Neural crest cell (in vitro differentiated cells): ENCODE measurements at places on chromosomes 16 and 17.

GRCh38 chr17:76378548-76379274 is 5.7 kb upstream of the SPHK1 start:
- no peak for DNase-seq

- DNase-seq = no peak
These were observed 45.9 kb downstream of the SRCIN1 start for GRCh38 chr17:38559880-38560230.

GRCh38 chr16:12758031-12758669 is 45.5 kb downstream of the CPPED1 start:
- DNase-seq = no peak

GRCh38 chr16:85601730-85602401 is 11.3 kb upstream of the GSE1 start:
- no peak for DNase-seq

GRCh38 chr16:19228575-19228974 is 57.0 kb upstream of the CLEC19A start:
- DNase-seq = no peak

- no peak for DNase-seq
These were observed 18.0 kb downstream of the XPO6 start for GRCh38 chr16:28193530-28194423.

GRCh38 chr17:81712468-81713003 is 452 bp downstream of the SLC25A10 start:
- DNase-seq = peak; percentile 44

GRCh38 chr16:5460701-5461100 is 363.1 kb upstream of the EEF2KMT start:
- no peak for DNase-seq

DNA sequence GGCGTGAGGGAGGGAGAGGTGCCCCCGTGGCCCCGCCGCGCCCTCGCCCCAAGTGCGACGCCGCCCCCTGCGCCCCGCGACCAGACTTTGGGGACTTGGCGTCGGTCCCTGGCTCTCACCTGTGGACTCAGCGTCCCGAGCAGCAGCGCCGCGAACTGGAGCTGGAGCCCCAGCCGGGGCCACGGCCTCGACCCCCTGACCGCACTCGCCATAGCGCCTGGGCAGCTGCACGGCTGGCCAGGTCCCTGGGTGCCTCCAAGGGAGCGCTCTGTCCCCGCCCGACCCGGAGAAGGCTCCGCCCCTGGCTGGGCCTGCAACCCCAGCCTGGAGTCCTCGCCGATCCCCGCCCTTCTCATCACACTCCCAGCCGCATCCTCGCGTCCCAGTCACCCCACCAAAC is at the start of gene ERN2:
ERN2 (minus strand) TSS at position 247 of the 400 bp plus-strand sequence; CDS start at position 212, 35 bp downstream.
- DNase-seq = no peak

DNA sequence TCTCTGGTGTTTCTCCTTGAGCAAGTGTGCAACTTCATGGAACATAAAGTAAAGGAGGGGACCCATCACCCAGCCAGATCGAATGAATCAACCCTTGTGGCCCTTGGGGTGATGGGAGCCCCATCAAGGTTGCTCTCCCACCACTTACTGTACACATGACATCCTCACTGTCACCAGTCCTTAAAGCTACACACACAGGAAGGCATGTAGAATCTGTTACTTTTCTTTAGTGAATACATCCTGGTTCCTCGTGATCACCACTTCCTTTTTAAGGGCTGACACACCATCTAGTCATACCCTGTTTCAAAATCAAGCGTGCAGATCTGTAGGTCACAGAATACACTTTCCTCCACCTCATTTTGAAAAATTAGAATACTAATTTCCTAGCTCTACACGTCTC is 22.6 kb upstream of the MPHOSPH6 start:
- DNase-seq = no peak

GRCh38 chr17:5200360-5200759 is 8.7 kb upstream of the ZNF594 start:
- DNase-seq = no peak

DNA sequence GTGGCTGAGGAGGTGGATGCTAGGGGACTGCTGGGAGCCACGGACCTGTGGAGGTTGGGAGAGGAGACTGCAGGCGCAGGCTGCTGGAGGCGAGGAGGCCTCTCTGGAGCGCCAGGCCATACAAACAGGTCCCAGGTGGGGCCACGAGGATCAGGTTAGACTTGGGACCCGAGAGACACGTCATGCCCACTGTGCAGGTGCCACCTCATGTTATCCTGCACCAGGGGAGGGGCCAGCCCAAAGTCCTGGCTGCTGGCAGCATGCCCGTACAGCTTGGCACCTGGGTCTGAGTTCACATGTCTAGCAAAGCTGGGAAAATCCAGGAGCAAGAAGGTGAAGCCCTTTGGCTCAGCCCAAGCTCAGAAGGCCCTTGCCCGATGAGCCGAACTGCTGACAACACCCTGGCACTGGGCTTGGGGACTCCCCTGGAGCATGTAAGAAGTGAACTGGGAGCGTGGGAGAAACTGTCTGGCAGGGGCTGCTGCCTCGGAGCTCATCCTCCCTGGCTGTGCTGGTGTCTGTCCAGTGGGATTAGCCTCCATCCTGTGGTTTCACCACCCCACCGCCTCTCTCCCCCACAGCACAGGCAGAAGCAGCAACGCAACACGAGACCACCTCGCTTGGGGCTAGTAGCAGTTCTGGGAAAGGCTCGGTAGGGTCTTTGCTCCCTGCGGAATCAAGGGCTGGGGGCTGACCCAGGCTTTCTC is 5.3 kb downstream of the ARHGDIA start:
- no peak for DNase-seq

DNA sequence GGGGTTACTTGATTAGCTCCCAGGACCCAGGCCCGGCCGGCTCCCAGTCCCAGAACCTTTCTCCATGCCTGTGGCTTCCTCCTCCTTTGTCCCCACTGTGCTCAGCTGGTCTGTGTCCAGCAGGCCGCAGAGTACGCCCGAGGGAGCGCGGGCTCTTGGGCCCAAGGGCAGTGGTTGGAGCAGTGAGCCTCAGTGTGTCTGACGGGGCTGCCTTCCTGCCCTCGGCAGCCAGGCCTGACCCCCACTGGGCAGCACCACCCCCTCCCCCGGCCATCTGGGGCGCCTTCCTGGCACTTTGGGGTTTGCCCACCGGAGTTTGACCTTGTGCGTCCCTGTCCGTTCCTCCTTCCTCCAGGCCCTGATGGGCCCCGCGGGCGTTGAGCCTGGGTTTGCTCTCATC is 62.4 kb upstream of the PVALEF start:
- no peak for DNase-seq

- no peak for DNase-seq
These were observed 737 bp downstream of the RPUSD1 start for GRCh38 chr16:787321-787966.

DNA sequence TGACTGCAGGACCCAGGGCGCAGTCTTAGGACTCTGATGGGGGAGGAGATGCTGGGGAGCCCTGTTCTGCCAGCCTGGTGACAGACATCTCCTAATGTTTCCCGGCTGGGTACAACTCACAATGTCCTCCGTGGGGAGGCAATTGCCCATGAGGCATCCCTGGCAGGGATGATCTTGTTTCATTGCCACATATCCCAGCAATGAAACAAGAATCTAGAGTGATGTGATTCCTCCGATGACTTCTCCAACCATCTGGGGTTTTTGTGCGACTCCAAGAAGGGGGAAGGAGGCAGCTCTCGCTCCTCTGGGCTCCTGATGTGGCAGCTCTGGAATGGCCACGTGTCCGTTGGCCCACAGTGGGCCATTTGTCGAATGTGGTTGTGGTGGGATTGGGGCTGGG is 255.8 kb downstream of the SEC14L1 start:
- DNase-seq = no peak

- DNase-seq = no peak
These were observed 16.5 kb upstream of the EEF2K start for GRCh38 chr16:22189473-22190080.

GRCh38 chr16:67212766-67213165 is 13.8 kb downstream of the ELMO3 start:
- DNase-seq = no peak

DNA sequence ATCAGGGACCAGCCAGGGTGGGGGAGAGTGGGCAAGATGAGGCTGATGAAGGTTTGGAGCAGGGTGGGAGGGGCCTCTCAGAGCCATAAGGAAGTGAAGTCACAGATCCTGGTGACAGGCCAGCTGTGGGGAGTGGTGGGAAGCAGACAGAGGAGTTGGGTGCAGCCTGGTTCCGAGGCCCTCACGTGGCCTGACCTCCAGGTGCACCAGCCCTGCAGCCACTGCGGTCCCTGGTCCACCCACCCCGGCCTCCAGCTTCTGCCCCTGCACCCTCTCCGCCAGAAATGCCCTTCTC is 3.9 kb upstream of the ZFPM1 start:
- no peak for DNase-seq

DNA sequence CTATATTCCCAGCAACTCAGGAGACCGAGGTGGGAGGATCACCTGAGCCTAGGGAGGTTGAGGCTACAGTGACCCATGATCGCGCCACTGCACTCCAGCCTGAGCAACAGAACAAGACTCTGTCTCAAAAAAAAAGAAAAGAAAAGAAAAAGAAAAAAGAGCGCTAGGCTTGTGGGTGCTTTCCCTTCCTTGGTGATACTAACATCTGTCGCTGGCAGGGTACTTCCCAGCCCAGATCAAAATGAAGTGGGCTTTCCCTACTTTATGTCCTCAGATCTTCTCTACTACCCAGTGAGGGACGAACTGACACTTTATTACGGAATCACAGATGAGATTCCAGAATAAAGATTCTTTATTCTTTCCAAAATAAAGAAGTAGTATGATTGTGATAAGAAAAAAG is 103.8 kb upstream of the NOL11 start:
- DNase-seq = no peak

DNA sequence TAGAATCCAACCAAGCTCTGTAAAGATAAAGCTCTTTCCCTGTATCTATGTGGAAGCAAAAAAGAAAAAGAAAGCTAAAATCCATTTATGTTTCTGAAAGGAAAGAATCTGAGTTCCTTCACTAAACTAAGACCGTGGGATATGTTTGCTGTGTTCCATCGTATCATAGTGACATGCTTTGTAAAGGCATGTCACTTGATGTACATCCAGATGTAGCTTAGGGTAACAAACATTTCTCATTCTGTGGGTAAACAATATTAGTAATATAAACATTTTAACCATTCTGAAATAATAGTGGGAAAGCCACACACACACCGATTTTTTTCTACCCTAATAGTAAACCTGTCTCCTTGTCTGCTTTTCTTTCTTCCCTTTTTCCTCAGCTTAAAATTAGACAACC is 78.1 kb downstream of the TUBD1 start:
- no peak for DNase-seq

- no peak for DNase-seq
These were observed 10.8 kb upstream of the HASPIN start for GRCh38 chr17:3712811-3713463.

- DNase-seq = no peak
These were observed 20.7 kb downstream of the DRC3 start for GRCh38 chr17:17993366-17993765.

- DNase-seq = no peak
These were observed 25.9 kb downstream of the RNF43 start for GRCh38 chr17:58391302-58391984.

DNA sequence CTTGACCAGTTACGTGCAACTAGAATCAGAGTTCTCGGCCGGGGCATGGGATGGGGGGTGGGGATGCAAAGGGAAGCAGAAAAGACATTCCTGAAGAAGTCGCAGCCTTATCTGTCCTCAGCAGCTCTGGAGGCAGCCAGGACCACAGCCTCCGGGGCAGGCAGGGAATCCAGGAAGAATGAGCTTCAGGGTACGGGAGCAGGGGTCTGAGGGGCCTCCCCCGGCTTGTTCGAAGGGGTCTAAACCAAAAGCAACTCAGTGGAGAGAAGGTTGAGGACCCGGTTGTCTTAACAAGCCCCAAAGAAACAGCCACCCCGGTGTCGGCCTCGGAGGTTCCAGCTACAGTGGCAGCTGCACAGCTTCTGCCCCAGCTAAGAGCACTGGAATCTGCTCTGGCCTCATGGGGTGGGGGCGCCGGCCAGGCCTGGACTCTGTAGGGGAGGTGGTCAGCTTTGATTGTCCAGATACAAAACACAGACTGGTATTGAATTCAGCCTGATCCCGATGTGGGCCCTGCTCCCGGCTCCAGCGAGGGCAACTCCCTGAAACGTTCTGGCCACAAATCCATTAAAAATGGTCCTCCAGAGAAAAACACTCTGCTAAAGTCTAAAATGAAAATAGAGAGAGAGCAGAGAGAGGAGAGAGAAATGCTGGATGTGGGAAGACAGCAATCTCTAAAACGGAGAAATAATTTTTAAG is 7.7 kb downstream of the HOXB4 start:
- no peak for DNase-seq

DNA sequence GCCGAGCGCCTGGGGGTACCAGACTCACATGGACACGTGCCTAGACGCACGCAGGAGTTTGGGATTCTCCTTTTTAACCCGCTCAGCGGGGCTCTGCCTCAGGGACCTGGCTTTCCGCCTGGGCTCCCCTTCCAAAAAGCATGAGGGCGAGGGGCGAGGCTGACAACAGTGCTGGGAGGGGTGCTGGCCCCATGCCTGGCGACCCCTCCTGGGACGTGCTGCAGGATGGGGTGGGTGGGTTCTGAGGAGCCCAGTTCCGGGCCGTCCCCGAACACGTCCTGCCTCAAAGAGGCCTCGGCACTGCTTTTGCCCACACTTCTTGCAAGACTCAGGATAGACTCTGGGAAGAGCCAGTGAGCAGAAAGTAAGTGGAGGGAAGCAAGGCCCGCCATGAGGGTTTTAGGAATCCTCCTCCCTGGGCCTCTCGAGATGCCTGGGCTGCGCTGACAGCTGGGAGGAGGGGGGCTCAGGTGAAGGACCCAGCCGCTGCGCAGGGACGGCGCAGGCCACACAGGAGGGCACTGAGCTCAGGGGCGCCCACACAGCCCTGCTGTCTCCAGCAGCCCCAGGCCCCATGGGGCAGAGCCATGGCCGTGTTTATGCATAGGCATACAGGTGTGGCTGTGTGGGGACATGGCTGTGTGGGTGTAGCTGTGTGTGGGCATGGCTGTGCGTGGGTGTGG is 15.4 kb upstream of the PABPN1L start:
- no peak for DNase-seq

- DNase-seq = no peak
These were observed 22.8 kb downstream of the NKD1 start for GRCh38 chr16:50570808-50571598.

- DNase-seq = no peak
These were observed 6.2 kb downstream of the IL32 start for GRCh38 chr16:3071655-3072054.

DNA sequence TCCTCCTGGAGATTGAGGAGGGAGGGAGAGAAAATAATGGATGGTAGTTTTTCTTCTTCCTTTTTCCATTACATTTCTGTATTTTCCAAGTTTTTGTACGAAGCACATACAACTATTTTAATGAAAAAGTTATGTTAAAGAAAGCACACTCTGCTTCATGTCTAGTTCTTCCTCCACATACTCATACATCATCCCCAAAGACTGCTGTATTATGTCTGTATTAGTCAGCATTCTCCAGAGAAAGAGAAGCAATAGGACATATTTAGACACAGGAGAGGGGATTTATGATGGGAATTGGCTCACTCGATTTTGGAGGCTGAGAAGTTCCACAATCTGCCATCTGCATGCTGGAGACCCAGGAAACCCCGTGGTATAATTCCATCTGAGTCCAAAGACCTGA is 10.1 kb upstream of the ACSM2A start:
- no peak for DNase-seq

GRCh38 chr16:54282202-54282927 is 4.2 kb downstream of the IRX3 start:
- DNase-seq = peak; percentile 68
